ENCODE measurements at places on chromosomes 5 and 9. TPM values are rescaled to one million over a fixed set of nuclear protein-coding genes. Genes with fewer than 3 reads are reported as not detected.

Gene ADAM19
- total RNA-seq, result 232 TPM

Gene DPYSL3
- total RNA-seq, result 0.14 TPM

Gene CDX1
- not detected for total RNA-seq

Gene C5orf58
- total RNA-seq, result not detected

Gene ZSWIM6
- 7.9 TPM for total RNA-seq

Gene LHX6
- total RNA-seq, result not detected

Gene NAIP
- 7.2 TPM for total RNA-seq

Gene IL31RA
- 0.92 TPM for total RNA-seq

Gene TYRP1
- total RNA-seq, result not detected

Gene KCNN2
- not detected for total RNA-seq

GRCh38 chr5:129447968-129448367 is 12.1 kb upstream of the ADAMTS19 start:
- DNase-seq, result no peak

DNA sequence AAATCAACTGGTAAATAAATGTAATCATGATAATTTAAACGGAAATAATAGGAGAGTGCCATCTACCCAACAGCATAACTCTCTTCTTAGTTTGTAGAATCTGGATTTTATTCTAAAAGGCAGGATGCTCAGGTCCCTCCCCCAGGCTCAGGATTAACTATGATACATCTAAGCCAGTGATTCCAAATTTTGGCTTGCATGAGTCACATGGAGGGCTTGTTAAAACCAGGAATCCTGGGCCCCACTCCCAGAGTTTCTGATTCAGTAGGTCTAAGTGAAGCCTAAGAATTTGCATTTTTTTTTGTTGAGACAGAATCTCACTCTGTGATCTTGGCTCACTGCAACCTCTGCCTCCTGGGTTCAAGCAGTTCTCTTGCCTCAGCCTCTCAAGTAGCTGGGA is 62.3 kb upstream of the ZFR start:
- no peak for DNase-seq

DNA sequence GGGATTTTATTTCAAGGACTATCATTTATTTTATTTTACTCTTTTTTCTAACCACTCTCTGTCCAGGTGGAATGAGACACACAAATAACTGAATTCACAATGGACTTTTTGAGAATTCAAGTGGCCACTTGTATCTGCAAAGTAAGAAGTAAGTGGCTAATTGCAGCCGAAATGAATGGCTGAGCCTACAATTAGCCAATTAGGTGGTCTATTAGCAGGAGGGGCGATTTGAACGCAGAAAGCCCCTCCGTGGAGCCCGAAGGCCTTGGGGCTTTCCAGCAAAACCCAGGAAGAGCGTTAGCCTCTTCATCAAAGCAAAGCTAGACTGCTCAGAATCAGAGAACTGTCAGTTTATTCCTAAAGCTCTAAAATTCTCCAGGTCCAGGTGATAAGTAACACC is 176.9 kb downstream of the EBF1 start:
- no peak for DNase-seq

DNA sequence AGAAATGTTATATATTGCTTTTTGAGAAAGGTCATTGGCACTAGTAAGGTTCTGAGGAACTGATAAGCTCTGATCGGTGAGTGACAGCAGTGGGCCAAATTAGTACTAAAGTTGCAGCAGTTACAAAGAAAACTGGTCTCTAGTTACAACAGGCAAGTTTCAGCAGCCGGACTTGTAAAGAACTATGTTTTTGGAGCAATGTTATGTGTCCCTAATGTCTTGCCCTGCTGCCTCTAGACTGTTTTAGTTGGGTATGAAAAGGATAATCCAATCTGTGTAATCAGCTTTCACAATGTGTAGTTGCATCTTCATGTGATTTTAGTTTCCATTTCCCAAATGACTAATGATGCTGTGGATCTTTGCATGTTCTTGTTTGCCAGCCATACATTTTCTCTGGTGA is 113.5 kb downstream of the CAMK4 start:
- DNase-seq, result peak; percentile 59

DNA sequence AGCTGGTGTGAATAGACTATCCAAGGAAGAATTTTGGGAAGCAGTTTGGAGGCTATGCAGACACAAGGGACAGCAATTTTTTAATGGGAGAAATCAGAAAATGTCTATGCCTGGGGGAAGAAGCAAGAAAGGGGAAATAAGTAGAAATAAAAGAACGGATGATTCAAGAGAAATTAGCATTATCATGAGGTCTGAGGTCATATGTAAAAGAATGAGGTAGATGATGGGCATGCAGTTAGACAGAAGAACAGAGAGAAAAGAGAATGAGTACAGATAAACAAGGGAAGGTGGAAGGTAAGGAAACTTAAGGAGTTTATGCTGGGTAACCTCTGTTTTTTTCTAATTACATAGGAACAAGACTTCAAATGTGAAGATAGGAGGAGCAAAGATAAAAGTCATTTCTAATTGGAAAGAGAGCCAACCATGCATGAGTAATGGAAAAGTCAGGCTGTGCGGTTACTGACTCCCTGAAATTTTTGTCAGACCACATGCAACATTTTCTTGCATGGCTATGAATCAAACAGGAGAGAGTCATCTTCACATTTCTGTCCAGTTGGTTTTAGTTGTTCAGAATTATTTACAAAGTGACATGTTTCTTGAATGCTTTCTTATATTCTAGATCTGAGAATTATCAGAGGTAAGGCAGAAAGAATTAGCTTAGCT is 101.0 kb upstream of the PIK3R1 start:
- no peak for DNase-seq

DNA sequence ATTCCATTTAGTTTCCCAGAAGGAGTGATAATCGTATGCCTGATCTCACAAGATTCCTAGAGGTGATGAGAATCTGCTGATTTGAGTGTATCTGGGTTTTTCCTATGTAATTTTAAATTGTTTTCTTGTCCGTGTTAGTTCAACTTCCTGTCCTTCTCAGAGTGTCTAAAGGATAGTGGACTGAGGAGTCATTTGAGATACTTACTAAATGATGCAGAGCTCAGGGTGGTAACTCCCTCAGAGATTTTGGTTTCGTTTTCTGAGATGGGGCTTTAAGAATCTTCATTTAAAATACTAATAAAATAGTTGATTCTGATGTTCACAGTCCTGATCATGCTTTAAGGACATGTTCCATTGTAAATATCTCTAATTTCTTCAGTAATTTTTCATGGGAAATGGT is 30.3 kb downstream of the MELK start:
- DNase-seq, result no peak

GRCh38 chr5:145792840-145793239 is 42.3 kb downstream of the PRELID2 start:
- peak; percentile 35 for DNase-seq

- DNase-seq, result peak; percentile 29
Observed at GRCh38 chr5:172528440-172528839, 74.1 kb upstream of the SH3PXD2B start.

DNA sequence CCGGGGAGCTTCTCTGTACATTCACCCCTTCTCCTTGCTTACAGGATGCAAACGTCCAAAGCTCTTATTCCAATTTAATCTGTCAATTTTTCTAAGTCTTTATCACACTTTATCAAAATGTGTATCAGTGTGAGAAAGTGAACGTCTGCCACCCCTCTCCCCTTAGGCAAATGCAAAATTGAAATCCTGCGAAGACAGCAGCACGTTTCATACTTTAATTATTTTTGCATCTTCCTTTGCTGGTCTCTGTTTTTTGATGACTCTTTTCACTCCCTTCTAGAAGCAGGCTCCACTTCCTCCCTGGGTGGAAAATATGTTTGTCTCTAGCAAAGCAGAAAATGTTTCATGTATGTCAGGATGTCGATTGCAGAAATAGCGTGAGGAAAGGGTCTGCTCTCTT is 576.5 kb upstream of the BRINP1 start:
- no peak for DNase-seq

DNA sequence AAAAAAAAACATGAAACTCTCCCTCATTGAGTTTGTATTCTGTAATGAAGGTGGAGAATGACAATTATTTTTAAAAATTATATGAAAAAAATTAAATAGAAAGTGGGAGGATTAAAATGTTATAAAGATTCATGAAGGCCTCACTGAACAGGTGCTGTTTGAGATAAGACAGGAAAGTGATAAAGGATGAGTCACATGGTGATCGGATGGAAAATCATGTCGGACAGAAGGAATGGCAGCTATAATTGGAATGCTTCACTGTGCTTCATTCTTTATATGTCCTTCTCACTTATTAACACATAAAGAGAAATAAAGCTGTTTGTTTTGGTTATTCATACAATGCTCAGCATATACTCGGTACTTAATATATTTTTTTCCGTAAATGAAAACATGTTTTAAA is 464.5 kb upstream of the RGMB start:
- DNase-seq, result no peak

DNA sequence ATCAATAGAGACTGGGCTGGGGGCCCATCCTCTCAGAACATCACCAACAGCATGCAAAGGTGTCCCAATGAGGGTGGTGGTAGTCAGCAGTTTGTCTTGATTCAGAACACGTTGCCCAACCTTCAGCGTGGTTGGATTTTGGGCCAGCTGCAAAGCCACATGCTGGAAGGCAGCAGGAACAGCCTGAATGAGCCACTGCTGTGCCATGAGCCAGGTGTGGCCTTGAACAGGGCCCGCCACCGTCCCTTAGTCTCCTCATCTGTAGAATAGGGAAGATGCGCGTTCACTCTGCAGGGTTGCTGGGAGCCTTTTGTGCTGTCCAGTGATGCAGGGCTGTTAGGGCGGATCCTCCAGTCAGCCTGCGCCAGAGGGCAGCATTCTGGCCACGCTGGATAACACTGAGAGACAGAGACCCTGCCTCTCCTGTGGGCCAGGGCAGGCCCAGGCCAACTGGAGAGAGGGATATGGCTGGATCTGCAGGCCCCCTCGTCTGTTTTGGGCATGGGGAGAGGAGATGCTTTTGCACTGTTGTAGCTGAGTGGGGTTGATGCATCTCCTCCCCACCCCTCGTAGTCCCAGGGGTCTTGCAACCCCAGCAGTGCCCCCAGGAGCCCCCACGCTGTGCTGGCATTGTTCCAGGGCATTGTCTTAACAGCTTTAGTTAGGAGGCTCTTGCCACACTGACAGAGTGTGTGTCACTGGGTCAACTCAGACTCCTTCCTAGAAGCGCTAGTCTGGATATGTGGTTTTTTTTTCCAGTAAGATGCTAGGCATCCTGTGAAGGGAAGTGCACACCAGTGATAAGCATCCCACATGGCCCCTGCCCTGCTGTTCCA is 42.1 kb downstream of the SLC46A2 start:
- no peak for DNase-seq

- DNase-seq, result no peak
Observed at GRCh38 chr5:2267991-2268390, 385.3 kb upstream of the IRX4 start.

DNA sequence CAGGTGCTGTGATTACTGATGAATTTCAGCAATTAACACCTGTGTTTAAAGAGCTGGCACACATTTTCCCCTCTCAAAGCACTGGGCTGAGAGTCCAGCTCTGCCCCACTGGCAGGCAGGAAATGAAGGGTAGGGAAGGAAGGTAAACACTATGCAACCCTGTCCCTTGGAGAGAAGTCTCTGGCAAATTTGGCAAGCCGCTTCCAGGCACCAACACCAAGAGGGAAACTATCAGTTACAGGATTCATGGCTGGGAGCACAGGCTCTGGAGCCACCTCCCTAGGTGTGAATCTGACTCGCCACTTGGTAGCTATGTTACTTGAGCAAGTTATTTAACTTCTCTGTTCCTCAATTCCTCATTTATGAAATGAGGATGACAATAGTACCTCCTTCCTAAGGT is 3.3 kb downstream of the ANKS6 start:
- no peak for DNase-seq

- DNase-seq, result no peak
Observed at GRCh38 chr9:112245126-112245525, 70.0 kb upstream of the SUSD1 start.

DNA sequence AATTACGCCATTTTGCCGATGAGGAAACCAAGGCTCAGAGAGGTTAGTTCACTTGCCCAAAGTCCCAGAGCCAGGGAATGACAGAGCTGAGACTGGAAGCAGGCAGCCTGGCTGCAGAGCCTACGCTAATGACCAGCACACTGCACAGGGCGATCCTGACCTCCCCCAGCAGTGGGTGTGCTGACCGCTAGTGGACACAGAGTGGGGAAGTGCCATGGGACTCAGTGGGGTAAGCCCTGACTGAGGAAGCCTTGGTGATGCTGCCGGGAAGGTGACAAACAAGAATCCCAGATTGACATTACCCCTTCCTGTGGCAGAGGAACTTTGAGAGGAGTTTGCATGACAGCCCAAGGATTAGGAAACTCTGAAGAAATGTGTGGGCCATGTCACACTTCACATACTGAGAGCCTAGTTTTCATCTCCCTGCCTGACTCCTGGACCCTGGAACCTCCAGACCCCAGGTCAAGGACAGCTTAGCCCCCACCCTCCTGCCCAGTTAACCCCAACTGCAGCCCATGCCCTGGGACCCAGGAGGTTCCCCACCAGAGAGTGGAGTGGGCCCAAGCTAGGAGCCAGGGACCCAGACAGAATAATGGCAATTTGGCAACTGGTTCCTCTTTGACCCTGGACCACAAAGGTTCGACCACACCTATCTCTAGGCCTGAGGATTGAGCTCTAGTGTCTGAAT is 19.7 kb upstream of the CSF1R start:
- DNase-seq, result no peak

DNA sequence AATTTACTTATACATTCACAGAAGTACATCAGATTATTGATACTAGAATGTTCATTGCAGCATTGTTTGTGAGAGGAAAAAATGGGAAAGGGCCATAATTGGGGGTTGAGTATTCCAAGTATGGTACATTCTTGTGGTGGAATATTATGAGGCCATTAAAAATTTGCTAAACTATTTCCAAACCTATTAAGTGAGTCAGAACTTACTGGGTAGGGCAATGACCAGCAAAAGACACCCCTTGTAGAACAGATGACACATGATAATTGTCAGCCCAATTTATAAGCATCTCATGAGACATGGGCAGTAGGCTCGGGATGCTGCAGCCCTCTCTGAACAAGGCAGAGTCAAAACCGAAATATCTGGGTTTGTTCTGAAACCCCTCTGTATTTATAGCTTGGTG is 192.6 kb upstream of the IL12B start:
- DNase-seq, result no peak

DNA sequence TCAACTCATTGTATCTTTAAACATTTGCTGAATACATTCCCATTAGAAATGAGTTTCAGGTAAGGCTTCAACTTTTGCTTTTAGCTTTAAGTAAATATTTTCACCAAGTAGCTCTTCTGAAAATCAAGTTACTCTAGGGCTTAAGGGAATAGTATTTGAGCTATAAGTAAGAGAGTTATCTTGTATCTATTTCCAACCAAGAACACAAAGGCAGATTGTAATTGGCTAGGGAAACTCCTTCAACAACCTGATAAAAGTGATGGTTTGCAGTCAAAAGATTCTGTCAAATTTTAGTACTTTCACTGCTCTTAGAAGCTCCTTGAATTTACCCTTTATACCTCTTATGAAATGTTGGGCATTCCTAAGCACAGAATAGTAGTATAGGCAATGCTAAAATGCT is 13.0 kb downstream of the ELL2 start:
- no peak for DNase-seq

All from activated CD4-positive, alpha-beta T cell treated with anti-CD3 and anti-CD28 coated beads, Interleukin-2, amount 10 ng/mL, durations not matched to agents 24 days and 14 days (primary cell).